ENCODE measurements at places on chromosomes 12 and 14.

- no peak overlapping the region for H3K4me3 ChIP-seq
- H3K27ac ChIP-seq: no peak overlapping the region
- H3K36me3 ChIP-seq: no peaks in the 10 kb centered on the region
Observed at GRCh38 chr12:71947645-71948105, 9.0 kb downstream of the TPH2 start.

- H3K4me3 ChIP-seq: no peak overlapping the region
- H3K36me3 ChIP-seq: no peaks in the 10 kb centered on the region
- H3K4me1 ChIP-seq: no peaks in the 10 kb centered on the region
- no peak overlapping the region for H3K27ac ChIP-seq
Observed at GRCh38 chr12:129394177-129394825, 509.5 kb downstream of the TMEM132D start.

- no peak for DNase-seq
- H3K27me3 ChIP-seq: no peaks in the 10 kb centered on the region
- H3K4me1 ChIP-seq: no peaks in the 10 kb centered on the region
Observed at GRCh38 chr12:121649819-121650353, 19.6 kb downstream of the MORN3 start.

- H3K27ac ChIP-seq: no peak overlapping the region
- peak; percentile 70 for DNase-seq
- H3K4me1 ChIP-seq: peaks cover 4% of the 10 kb centered on the region
- peaks cover 8% of the 10 kb centered on the region for H3K36me3 ChIP-seq
- H3K27me3 ChIP-seq: no peaks in the 10 kb centered on the region
Observed at GRCh38 chr14:50318031-50318626, 6.0 kb downstream of the DMAC2L start.

GRCh38 chr12:4630262-4630661 lies 18.6 kb downstream of the AKAP3 start:
- no peaks in the 10 kb centered on the region for H3K36me3 ChIP-seq
- H3K27me3 ChIP-seq: no peaks in the 10 kb centered on the region
- H3K4me1 ChIP-seq: no peaks in the 10 kb centered on the region
- H3K27ac ChIP-seq: no peak overlapping the region
- DNase-seq: no peak

- H3K4me3 ChIP-seq: no peak overlapping the region
- H3K27ac ChIP-seq: peak overlapping the region; percentile 49
Observed at GRCh38 chr12:13210236-13211190, 14.0 kb downstream of the EMP1 start.

DNA sequence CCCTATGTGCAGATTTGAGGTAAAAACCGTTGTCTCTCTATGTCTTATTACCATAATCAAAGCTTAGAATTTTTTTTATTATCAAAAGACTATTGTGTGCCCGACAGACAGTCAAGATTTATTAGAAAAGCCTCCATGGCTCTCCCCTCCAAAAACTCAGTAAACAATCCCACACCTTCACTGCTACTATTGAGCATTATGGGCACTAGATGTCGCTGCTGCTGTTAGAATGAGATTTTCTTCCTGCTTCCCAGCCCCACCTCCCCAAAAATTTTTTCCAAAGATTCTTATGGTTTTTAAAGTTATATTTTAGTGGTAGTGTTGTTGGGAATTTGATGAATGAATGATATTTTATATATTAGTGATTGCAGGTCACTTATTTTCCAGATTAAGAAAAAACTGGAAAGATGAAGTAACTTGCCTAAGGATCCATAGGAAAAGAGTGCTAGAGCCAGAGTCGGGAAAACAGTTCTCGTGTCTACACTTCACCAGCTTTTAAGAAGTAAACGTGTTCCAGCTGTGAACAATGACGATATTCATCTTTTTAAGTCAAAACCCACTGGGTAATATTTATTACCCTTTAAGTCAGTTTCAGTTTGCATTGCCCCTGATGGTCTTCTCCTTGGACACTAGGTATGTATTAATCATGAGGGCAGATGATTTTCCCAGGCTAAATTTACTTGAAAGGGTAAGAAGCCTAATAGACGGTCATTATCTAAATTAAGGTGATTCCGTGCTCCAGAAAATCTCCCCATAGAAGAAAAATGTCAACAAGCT lies 12.2 kb upstream of the FOXG1 start:
- H3K36me3 ChIP-seq: no peaks in the 10 kb centered on the region
- peaks cover 53% of the 10 kb centered on the region for H3K27me3 ChIP-seq
- peak; percentile 66 for DNase-seq
- no peak overlapping the region for H3K27ac ChIP-seq

DNA sequence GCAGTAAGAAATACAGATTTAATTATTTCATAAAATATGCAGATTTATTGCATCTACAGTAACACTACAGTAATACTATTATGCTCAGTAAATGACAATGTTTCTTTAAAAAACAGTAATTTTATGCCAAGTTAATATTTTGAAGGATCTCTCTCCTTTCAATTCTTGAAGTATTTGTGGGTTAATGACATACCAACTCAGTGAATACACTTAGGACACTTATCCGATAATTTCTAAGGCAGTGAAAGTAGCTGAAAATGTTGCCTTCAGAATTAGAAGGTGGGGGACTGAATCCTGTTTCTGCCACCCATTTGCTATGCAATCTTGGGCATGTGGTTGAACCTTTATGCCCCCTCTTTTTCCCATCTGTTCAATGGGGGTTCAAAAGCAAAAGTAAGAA lies 24.8 kb upstream of the IFNG-AS1 start:
- H3K27me3 ChIP-seq: no peaks in the 10 kb centered on the region
- H3K4me1 ChIP-seq: no peaks in the 10 kb centered on the region
- no peak for DNase-seq
- H3K4me3 ChIP-seq: no peak overlapping the region

DNA sequence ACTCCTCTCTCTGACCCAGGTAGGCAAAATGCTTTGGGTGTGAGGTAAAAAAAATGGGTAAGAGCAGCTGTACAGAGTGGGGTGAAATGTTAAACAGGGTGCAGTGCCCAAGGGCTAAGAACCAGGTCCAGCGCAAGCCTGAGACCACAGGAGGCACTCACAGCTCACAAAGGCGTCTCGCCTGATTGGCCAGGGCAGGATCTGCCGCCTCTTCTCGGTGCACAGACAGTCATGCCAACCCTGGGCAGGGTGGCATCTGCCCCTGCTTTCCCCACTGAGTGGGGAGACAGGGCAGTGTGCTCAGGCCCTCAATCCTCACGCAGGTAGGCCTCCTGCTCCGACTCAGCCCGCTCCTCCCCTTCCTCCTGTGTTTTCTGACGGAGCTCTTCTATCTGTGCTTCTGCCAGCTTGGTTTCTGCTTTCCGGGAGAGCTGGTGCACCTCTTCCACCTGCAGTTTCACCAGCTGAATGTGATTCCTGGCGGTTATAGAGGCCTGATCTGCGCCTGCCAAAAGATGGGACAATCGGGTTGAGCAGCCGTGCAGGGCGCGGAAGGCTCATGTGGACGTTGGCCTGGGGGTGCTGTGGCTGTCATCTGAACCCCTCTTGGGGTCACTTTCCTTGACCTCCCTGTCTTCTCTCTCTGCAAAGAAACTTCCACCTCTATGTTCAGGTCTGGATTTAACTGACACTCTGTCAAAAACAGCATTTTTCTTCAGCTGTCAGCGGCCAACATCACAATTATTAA lies 4.7 kb downstream of the B3GNT4 start:
- peaks cover 4% of the 10 kb centered on the region for H3K4me1 ChIP-seq
- DNase-seq: no peak
- no peak overlapping the region for H3K27ac ChIP-seq
- peaks cover 18% of the 10 kb centered on the region for H3K27me3 ChIP-seq
- no peak overlapping the region for H3K4me3 ChIP-seq

DNA sequence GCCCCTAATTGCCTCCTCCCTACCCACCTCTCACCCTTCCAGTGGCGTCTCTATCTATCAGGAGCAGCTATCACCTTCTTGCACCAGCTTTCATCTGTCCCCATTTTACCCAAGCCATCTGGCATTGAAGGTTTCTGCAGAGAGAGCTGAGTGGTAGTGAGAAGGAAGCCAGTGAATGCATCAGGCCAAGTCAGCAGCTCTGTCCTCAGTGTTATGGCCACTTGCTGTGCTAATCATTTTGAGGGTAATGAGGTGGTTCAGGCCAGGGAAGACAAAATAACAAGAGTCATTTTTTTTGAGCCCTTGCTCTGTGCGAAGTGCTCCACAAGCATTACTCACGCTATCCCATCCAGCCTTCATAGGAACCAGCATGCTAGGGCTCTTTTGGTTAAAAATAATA lies 164.7 kb downstream of the SUDS3 start:
- no peak for DNase-seq
- no peaks in the 10 kb centered on the region for H3K4me1 ChIP-seq

- no peaks in the 10 kb centered on the region for H3K4me1 ChIP-seq
- no peak for DNase-seq
- H3K36me3 ChIP-seq: no peaks in the 10 kb centered on the region
- H3K27me3 ChIP-seq: no peaks in the 10 kb centered on the region
Observed at GRCh38 chr14:98244966-98245569, 1026.9 kb downstream of the BCL11B start.

- H3K36me3 ChIP-seq: no peaks in the 10 kb centered on the region
- no peaks in the 10 kb centered on the region for H3K27me3 ChIP-seq
- H3K27ac ChIP-seq: no peak overlapping the region
- DNase-seq: no peak
- H3K4me3 ChIP-seq: no peak overlapping the region
Observed at GRCh38 chr14:76927971-76928700, 100.4 kb downstream of the IRF2BPL start.

- no peak overlapping the region for H3K27ac ChIP-seq
- peaks cover 10% of the 10 kb centered on the region for H3K4me1 ChIP-seq
- no peaks in the 10 kb centered on the region for H3K27me3 ChIP-seq
- no peak overlapping the region for H3K4me3 ChIP-seq
- DNase-seq: no peak
Observed at GRCh38 chr14:65065719-65066118, 36.6 kb downstream of the MAX start.

- no peak overlapping the region for H3K4me3 ChIP-seq
- H3K27me3 ChIP-seq: no peaks in the 10 kb centered on the region
- H3K36me3 ChIP-seq: peaks cover 42% of the 10 kb centered on the region
- peak; percentile 55 for DNase-seq
- peaks cover 4% of the 10 kb centered on the region for H3K4me1 ChIP-seq
Observed at GRCh38 chr14:95098984-95099599, 58.2 kb downstream of the DICER1 start.

DNA sequence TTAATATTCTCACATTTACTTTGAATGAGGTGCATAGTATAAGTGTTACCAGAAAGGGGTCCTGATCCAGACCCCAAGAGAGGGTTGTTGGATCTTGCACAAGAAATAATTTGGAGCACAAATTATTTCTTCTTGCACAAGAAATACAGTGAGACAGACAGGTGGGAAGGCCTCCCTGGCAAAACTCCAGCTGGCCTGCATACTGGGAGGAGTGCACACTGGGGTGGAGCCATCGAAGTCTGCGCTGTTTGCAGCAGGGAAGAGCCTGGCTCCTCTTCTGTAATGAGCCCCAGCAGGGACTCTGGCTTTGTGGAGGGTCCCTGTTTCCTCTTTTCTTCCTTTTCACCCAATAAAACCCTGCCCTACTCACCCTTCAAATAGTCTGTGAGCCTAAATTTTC lies 141.6 kb downstream of the GLT1D1 start:
- no peak overlapping the region for H3K4me3 ChIP-seq
- no peak overlapping the region for H3K27ac ChIP-seq
- DNase-seq: no peak

- H3K4me3 ChIP-seq: no peak overlapping the region
- H3K4me1 ChIP-seq: no peaks in the 10 kb centered on the region
- no peak for DNase-seq
- H3K27me3 ChIP-seq: no peaks in the 10 kb centered on the region
Observed at GRCh38 chr12:67921286-67921685, 68.0 kb upstream of the IFNG-AS1 start.

DNA sequence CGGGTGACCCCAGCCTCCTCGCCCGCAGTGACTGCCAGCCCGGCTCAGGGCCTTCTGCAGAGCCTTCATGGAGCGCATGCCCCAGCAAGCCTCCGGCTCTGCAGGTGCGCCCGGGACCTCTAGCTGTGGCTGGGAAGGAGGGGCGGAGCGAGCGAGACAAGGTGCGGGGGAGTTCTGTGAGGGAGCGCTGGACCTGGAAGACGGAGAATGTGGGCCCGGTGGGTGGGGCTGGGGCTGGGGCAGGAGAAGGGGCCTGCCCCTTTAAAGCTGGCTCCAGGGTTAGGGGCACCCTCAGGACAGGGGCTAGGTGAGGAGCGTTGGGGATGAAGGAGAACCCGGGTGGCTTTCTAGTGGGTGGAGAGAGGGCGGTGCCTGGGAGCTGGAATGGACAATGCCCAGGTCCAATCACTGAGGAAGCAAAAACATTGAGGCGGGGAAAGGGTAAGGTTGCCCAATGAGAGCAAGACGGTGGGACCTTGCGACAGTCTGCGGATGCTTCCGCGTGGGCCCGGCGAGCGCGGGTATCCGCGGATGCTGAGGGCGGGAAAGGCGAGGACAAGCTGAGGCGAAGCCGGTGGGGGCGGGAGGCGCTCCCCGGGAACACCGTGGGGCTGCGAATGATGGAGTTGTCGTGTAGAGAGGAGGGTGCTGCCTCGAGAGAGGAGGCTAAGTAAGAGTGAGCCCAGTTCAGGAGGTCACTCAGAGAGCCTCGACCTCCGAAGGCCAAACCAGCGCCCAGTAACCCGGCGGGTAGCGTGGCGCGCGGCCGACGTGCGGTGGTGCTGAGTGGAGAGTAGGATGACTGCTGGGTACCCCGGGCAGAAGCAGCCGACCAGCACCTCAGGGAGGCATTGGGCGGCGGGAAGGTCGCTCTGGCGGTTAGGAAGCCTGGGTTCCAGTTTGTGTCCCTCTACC lies at the start of gene GLS2:
Gene GLS2, minus strand, starts transcription at position 121 of the 915 bp plus-strand sequence. Its CDS starts 43 bp downstream, at position 78.
- H3K36me3 ChIP-seq: no peaks in the 10 kb centered on the region
- peaks cover 32% of the 10 kb centered on the region for H3K27me3 ChIP-seq
- peak within 1 kb of the TSS; percentile 18 for H3K4me3 ChIP-seq
- peaks cover 14% of the 10 kb centered on the region for H3K4me1 ChIP-seq
- peak within 1 kb of the TSS; percentile 5 for H3K27ac ChIP-seq
- DNase-seq: peak; percentile 69

- H3K36me3 ChIP-seq: no peaks in the 10 kb centered on the region
- no peaks in the 10 kb centered on the region for H3K4me1 ChIP-seq
- H3K4me3 ChIP-seq: no peak overlapping the region
- no peak for DNase-seq
- no peak overlapping the region for H3K27ac ChIP-seq
Observed at GRCh38 chr12:111319600-111320257, 49.2 kb downstream of the PHETA1 start.

- no peak overlapping the region for H3K27ac ChIP-seq
- H3K4me1 ChIP-seq: no peaks in the 10 kb centered on the region
- H3K27me3 ChIP-seq: no peaks in the 10 kb centered on the region
Observed at GRCh38 chr12:108345716-108346633, 6.9 kb upstream of the CMKLR1 start.

DNA sequence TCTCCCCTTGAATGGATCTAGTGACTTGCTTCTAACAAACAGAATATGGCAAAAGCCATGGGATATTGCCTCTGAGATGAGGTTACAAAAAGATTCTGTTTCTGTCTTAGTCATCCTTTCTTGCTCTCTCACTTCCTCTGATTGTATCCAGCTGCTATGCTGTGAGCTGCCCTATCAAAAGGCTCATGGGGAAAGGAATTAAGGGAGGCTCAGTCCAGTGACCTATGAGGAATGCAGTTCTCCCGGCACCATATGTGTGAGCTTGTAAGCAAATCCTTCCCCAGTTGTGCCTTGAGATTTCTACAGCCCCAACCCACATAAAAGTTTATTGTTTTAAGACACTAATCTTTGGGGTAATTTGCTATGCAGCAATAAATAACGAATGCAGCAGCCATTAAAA lies 183.1 kb downstream of the KLHL28 start:
- no peaks in the 10 kb centered on the region for H3K36me3 ChIP-seq
- no peaks in the 10 kb centered on the region for H3K4me1 ChIP-seq
- H3K4me3 ChIP-seq: no peak overlapping the region
- DNase-seq: peak; percentile 48

GRCh38 chr14:94054401-94054800 lies 26.6 kb downstream of the DDX24 start:
- no peak for DNase-seq
- no peak overlapping the region for H3K27ac ChIP-seq
- no peak overlapping the region for H3K4me3 ChIP-seq
- H3K27me3 ChIP-seq: no peaks in the 10 kb centered on the region
- no peaks in the 10 kb centered on the region for H3K4me1 ChIP-seq
- H3K36me3 ChIP-seq: peaks cover 66% of the 10 kb centered on the region
